ENCODE measurements at places on chromosomes 11 and 22.

- no peak for DNase-seq
These were observed 31.9 kb downstream of the FLI1 start for GRCh38 chr11:128725630-128726319.

DNA sequence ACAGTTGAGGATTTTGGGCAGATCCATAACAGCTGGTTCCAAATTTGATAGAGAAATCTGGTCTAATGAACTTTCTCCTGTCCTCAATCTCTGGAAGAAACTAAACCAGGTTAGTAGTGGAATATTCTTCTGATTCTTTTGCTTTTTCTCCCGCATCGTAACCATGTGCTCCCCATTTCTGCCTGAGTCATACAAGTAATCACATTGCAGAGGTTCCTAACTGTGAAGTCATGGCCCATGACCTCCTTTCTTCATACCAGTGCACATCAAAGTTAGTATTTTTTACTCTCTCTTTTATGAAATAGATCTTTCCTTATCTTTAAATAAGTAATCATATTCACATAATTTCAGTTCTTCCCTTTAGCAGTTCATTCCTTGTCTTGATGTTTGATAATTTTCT is 249.0 kb downstream of the DYNC2H1 start:
- no peak for DNase-seq

GRCh38 chr22:31350410-31350863 is 4.3 kb upstream of the PATZ1 start:
- no peak for DNase-seq

GRCh38 chr22:23649071-23649501 is 17.0 kb upstream of the DRICH1 start:
- peak; percentile 31 for DNase-seq

GRCh38 chr11:104410336-104410735 is 246.4 kb upstream of the PDGFD start:
- DNase-seq: no peak
